Activated naive CD4-positive, alpha-beta T cell treated with Interleukin-2 at 50 U/mL for 16 hours (primary cell): ENCODE measurements at places on chromosomes 11 and 22.
A peak's percentile ranks its signal among the peaks of the same experiment; 100 is the strongest.

DNA sequence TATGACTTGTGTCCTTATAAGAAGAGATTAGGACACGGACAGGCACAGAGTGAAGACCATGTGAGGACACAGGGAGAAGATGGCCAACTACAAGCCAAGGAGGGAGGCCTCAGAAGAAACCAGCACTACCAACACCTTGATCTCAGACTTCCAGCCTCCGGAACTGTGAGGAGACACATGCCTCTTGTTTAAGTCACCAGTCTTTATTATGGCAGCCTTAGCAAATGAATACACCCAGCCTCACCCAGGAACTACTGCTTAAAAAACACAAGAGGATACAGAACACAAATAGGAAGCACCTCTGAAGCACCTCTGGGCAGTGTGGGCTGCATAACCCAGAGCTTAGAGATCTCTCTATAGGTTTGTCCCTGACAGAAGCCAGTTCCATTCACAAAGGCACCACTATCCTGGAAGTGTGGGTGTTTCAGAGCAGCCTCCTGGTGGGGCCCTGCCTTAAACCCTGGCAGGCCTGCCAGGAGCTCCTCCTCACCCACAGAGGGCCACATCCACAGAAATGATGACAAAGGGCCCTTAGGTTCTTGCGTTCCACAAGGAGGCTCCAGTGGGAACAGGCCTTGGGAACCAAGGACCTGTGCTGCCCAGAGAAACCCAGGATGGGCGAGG lies 58.8 kb downstream of the CHRDL2 start:
- no peak for DNase-seq

- DNase-seq = no peak
These were observed 302.8 kb upstream of the NCAM1 start for GRCh38 chr11:112658431-112658878.

DNA sequence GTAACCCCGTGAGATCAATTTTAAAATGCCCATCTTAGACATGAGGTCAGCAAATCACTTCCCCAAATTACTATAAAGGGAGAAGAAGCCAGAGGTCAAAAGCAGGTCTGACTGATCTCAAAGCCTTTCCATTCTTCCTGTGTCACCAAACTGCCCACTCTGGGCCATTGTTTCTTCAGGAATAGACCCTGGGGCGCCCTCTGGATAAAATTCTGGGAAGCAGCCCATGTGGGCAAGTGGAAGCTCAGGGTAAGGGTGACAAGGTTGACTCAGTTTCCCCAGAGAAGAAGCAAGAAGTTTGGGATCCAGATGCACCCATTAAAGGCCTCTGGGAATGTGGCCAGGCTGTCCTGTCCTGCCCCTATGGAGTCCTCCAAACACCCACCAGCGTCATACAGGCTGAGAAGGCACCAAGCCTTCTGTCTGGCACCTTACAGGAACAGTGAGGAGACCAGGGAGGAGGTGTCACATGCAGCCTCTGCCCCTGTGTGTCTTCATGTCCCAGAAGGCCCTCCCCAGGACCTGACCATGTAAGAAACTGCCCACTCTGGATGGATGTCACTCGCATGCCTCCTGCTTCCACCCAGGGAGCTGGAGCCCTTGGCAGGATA lies 50.1 kb downstream of the CHST1 start:
- no peak for DNase-seq

- peak; percentile 35 for DNase-seq
These were observed 8.0 kb upstream of the HTATIP2 start for GRCh38 chr11:20355221-20356219.

GRCh38 chr22:48559647-48560388 lies 1267.9 kb downstream of the BRD1 start:
- no peak for DNase-seq

DNA sequence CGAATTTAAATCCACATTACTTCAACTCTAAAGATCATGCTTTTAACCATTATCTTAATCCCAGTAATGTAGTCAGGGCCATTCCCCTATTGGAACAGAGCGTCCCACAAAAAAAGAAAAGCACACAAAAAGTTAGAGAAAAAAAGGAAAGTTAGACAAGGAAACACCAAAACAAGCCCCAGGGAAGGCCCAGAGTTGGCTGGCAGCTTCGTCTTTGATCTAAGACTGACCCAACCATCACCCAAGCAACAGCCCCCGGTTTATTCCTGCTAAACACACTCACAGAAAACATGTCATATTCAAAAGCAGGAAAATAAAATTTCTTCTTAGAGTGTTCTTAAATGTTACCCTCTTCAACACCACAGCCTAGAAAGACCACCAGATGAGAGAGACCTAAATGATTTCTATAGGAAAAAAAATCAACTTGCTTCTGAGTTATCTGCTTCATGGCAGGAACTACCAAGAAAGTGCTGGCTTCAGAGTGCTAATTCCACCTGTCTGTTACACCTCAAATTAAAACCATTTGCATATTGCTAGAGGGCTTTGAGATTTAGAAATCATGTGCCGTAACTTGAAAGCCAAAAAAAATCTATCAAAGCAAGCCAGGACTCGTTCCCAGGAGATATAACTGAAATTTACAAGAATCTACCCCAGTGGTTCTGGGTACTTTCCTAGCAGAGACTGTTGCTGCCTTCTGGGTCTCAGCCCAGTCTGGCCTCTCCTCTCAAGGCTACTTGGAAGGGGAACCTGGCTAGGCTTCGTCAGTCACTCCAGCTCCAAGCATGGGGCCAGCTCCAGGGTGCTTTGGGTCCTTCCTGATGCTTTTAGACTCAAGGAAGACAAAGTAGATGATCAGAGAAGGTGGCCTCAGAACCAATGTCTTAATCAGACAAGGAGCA lies 31.2 kb downstream of the POU2AF3 start:
- DNase-seq = no peak

GRCh38 chr11:85787809-85788760 lies 22.9 kb downstream of the SYTL2 start:
- no peak for DNase-seq

DNA sequence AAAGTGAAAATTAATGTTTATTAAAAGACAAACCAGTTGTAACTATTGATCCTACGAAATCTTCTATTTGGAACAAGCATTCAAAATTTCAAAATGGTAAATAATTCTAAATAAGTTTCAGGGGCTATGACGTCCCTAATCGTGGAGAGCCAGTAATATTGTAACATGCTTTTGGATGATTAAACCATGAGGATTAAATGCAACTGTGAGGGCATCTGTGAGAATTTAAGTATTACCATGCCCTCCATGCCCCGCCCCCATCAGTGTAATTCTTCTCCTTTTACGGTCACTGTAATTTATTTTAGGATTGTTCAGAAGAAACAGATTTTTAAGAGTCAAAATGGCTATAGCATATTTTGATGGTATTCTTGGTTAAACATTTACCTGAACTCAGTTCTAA lies 133.2 kb downstream of the APOL5 start:
- DNase-seq = no peak

GRCh38 chr11:38330578-38330977 lies 1732.5 kb upstream of the RAG2 start:
- no peak for DNase-seq

DNA sequence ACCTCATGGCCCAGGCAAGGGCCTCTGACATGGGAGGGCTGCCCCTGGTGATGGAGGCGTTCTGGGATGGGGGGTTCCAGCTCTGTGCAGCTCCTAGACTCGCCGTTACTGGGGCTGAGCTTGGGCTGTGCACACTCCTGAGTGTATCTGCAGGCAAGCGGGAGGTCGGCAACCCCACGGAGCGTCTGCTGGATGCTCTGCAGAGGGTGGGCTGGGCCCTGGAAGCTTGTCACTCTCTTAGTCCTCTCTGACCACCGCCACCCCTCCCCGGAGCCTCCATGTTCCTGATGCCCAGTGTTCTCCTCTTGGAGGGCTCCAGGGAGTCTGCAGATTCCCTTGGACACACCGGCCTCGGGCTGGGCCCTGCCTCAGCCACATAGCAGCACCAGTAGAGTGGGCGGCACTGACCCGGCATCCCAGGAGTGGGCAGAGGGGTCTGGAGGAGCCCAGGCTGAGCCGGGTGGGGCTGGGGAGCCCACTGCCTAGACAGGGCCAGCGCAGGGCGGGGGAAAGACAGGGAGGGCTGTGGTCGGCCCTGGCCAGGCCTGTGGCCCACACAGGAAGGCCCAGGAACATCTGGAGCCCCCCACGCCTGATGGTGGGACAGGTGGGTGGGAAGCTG lies 20.6 kb upstream of the MUC5B start:
- no peak for DNase-seq

- DNase-seq = peak; percentile 54
These were observed 11.2 kb upstream of the IGLL1 start for GRCh38 chr22:23591201-23591791.

- DNase-seq = no peak
These were observed 499 bp downstream of the DLAT start for GRCh38 chr11:112025707-112026106.

GRCh38 chr22:32341122-32341740 lies 16.4 kb upstream of the RFPL3 start:
- no peak for DNase-seq

DNA sequence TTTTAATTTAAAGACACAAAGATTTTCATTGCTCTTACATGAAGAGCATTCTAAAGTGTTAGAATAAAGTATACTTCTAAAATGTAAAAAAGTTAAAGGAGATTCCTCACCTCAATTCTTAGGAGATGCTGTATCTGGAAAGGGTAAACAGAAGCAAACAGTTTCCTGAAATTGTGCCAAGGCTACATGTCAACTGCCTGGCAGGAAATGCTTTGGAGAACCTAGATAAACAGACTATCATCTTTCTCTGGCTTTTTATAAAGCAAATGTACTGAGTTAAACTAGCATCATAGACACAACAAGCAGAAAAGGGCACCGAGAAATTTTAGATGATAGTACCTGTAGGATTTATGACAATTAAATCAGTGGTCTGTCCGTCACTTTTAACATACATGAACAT lies 24.7 kb upstream of the AKIP1 start:
- no peak for DNase-seq

- no peak for DNase-seq
These were observed 311.6 kb downstream of the AASDHPPT start for GRCh38 chr11:106389101-106389500.

GRCh38 chr11:78041843-78042440 lies 18.9 kb upstream of the KCTD14 start:
- DNase-seq = no peak

DNA sequence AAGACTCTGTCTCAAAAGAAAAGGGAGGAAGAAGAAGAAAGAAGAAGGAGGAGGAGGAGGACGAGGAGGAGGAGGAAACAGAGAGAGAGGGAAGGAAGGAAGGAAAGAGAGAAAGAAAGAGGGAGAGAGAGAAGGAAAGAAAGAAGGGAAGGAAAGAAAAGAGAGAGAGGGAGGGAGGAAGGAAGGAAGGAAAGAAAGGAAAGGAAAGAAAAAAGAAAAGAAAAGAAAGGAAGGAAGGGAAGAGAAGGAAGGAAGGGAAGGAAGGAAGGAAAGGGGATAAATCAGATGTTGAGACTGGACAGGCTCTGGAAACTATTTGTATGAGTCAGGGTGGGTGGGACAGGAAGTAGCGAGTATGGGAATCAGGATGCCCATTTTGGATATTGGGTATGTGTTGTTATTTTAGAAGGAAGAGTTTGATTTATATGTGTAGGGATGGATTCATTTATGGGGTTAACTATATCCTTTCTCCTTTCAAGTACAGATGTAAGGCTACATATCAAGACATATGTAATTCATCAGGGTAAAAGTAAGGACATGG lies 6.0 kb upstream of the RPL3 start:
- no peak for DNase-seq

DNA sequence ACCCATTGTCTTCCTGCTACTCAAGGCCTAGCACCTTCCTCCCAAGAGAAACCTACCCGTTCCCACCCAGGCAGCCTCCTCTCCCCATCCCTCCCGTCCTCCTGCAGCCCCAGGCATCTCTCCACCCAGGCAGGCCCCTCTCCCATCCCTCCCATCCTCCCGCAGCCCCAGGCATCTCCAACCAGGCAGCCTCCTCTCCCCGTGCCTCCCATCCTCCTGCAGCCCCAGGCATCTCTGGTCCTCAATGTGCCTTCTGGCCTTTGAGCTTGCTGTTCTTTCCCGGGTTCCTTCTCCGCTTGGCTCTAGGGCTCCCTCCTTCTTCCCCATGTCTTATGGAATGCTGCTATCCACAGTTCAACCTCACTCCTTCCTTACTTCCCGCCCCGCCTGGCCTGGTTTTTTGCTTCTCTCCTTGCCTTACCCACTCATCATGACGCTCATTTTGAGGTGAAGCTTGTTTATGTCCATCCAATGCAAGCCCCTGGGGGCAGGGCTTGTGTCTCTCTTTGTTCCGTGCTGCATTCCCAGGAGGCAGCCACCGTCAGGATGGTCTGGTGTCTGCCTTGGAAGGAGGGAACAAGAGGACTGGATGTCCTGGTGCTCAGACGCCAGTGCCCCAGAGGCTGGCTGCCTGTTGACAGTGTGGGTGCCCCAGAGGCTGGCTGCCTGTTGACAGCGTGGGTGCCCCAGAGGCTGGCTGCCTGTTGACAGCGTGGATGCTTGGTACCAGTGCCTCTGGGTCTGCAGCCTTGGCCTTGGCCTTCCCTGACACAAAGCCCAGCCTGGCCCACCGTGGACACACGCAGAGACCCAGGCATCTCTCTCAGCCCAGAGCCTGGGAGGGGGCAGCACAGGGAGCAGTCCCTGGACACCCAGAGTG lies 815.7 kb downstream of the BRD1 start:
- no peak for DNase-seq

DNA sequence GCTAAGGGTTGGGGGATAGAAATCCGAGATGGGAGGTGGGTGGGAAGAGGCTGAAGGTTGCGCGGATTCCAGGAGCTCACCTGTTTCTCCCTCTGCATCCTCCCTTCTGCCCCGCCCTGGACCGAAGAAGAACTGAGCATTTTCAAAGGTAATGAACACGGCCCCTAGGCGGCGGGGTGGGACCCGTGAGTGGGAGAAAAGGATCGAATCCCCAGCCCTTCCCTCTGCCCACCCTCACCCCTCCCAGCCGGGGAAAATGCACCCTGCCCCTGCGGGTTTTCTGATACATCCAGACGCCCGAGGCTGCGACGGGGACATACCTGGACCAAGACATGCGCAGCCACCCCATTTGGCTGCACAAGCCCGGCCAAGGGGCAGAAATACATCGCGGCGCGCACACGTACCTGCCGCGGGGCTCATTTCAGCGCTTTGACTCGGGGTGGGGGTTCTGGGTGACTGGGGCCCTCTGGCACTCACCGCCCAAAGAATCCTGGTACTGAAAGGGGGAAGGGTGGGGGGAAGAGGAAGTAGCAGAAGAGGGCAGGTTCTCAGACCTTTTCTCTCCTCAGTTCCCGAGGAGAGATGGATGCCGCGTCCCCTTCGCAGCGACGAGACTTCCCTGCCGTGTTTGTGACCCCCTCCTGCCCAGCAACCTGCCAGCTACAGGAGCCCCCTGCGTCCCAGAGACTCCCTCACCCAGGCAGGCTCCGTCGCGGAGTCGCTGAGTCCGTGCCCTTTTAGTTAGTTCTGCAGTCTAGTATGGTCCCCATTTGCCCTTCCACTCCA lies 6.0 kb downstream of the VSIG2 start:
- peak; percentile 30 for DNase-seq

GRCh38 chr11:46421257-46421880 lies 29.8 kb upstream of the CHRM4 start:
- no peak for DNase-seq

DNA sequence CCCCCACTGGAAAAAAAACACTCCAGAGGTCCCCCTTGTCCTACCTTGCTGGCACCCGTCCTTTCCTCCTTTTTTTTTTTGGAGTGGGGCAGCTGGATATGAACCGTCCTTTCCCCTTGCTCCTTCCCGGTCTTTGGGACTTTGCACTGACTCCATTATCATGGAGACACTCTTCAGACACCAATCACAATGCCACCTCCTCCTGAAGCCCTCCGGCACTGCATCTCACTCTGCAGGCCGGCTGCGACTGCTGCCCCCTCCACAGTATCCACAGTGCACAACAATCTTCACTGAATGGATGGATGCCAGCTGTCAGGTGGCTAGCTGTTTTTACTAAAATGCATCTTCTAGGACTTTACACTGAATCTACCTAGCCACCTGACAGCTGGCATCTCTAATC lies 12.7 kb upstream of the RGL4 start:
- DNase-seq = no peak

- DNase-seq = no peak
These were observed 91.8 kb downstream of the FEZ1 start for GRCh38 chr11:125404157-125404810.
